Neural crest cell (in vitro differentiated cells): ENCODE measurements at places on chromosomes 13 and 19. TPM values are rescaled to one million over a fixed set of nuclear protein-coding genes. Genes with fewer than 3 reads are reported as not detected.
A peak's percentile ranks its signal among the peaks of the same experiment; 100 is the strongest.

- no peak for DNase-seq
Observed at GRCh38 chr19:15114153-15114540, 6.9 kb downstream of the SYDE1 start.

DNA sequence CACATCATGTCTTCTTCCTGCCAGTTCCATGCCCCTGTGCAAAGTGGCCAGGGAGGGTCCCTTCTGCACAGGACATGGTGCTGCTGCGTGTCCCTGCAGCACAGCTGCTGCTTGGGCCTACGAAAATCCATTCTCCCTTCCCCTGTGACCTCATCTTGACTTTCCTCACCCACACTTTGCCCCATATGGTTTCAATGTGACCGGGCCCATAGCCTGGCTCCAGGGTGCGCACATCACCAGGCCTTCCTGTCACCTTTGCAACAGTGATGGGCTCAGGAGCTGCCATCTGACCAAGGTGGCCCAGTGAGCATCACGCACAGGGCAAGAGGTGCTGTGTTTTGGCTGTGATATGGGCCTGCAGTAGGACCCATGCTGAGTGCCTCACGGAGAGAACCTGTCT is 10.8 kb downstream of the PPP1R12C start:
- DNase-seq = no peak

- DNase-seq = no peak
Observed at GRCh38 chr13:23987331-23987894, 90.1 kb upstream of the C1QTNF9B start.

GRCh38 chr19:29662604-29663404 is 2.5 kb upstream of the PLEKHF1 start:
- no peak for DNase-seq

GRCh38 chr13:20420938-20421337 is 104.7 kb downstream of the CRYL1 start:
- no peak for DNase-seq

DNA sequence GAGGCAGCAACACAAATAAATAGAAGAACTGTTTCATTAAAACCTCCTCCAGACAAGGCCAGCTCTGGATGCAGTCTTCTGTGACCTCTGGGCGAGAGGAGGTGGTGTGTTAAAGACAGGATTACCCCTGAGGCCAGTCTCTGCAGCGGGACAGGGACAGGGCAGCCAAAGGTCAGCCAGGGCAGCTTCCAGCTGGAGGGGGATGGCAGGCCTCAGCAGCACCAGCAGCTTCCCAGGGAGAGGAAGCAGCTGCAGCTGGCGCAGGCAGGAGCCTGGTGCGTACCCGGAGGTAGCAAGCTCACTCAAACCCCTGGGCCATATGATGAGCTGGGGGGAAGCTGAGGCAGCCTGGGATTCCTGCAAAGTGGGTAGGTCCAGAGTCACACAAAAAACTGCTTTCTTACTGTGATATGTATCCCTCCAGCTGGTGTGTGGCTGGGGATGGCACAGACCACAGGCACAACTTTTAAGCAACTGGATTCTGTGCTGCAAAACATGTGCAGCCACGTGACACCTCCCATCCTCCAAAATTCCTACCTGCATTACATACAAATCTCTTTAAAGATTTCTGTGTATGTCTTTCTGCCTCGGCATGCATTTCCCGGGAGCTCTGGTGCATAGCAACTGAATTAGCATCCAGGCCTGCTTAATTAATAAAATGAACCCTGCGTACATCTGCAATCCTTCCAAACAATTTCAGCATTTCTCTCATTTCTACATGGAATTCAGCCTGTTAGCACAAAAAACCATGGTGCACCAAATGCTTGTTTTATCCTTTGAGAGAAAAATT is 238.3 kb upstream of the MAB21L1 start:
- peak; percentile 59 for DNase-seq

DNA sequence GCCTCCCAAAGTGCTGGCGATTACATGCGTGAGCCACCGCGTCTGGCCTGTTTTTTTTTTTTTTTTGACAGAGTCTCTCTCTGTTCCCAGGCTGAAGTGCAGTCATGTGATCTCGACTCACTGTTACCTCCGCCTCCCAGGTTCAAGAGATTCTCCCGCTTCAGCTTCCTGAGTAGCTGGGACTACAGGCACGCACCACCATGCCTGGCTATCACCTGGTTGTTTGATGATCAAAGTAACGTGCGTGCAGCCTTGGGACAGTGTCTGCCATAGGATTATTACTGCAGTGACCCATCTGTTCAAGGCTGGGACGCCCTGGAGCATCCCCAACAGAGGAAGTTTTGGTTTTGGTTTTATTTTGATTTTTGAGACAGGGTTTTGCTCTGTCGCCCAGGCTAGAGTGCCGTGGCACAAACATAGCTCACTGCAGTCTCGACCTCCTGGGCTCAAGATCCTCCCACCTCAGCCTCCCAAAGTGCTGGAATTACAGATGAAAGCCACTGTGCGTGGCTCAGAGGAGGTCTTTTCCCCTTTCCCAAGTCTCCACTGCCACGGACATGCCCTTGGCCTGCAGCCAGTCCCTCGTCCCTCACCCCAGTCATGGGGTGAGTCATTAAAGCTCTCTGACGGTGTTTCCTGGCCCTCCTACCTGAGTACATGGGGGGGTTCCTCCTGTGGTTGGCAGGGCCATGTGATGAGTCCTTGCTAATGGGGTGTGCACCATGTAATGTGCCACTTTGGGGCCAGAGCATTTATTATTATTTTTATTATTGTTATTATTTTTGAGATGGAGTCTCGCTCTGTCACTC is 65.6 kb downstream of the IER2 start:
- DNase-seq = no peak

The ZNF177 gene
- total RNA-seq = 8.0 and 9.6 TPM in 2 replicates

The CYP2F1 gene
- total RNA-seq = not detected in 2 replicates

The KLHL1 gene
- 0.23 TPM in 1 of 2 replicates, not detected in the other for total RNA-seq

The NR2F6 gene
- total RNA-seq = 52.8 and 57.6 TPM in 2 replicates
